Stimulated activated CD4-positive, alpha-beta T cell treated with anti-CD3 and anti-CD28 coated beads, Interleukin-15, amount 100 ng/mL, for 1 hour (primary cell): ENCODE measurements at places on chromosomes 7 and 10.

DNA sequence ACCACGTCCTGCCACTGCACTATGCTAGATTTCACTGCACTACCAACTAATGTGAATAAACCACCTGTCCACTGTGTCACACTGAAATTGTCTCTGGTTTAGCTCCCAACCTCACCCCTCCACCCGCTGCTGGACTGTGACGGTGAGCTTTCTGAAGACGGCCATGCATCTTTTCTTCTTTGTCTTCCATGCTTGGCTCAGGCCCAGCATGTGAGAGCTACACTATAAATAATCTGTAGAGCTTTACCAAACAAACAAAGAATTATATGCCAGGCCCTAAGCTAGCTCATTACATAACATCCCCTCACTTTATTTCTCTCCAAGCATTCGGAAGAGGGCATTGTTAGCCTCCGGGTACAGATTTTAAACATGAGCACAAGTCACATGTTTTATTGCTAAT lies 633.2 kb downstream of the TNS3 start:
- DNase-seq: no peak

- no peak for DNase-seq
Measured at GRCh38 chr10:43921881-43922280, 273.2 kb upstream of the ZNF32 start.

DNA sequence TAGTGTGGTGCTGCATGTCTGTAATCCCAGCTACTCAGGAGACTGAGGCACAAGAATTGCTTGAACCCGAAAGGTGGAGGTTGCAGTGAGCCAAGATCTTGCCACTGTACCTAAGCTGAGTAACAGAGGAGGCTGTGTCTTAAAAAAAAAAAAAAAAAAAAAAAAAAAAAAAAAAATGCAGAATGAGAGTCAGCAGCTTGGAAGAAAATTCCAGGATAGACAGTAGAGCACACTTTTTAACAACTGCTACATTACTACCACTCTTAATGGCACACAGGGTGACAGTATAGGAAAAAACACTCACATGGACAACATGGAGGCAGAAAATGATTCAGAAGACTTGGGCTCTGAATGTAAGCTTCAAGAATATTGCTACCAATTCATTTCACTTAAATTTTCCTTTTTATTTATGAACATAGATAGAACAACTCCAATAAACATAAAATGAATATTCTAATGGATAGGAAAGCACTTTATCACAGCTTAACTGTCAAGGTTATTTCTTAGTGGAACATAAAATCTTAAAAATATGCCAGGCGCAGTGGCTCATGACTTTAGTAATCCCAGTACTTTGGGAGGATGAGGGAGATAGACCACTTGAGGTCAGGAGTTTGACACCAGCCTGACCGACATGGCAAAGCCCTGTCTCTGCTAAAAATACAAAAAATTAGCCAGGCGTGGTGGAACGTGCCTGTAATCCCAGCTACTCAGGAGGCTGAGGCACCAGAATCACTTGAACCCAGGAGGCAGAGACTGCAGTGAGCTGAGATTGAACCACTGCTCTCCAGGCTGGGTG lies 31.5 kb downstream of the CHCHD3 start:
- no peak for DNase-seq

- no peak for DNase-seq
Measured at GRCh38 chr7:155265144-155265543, 32.5 kb upstream of the INSIG1 start.

DNA sequence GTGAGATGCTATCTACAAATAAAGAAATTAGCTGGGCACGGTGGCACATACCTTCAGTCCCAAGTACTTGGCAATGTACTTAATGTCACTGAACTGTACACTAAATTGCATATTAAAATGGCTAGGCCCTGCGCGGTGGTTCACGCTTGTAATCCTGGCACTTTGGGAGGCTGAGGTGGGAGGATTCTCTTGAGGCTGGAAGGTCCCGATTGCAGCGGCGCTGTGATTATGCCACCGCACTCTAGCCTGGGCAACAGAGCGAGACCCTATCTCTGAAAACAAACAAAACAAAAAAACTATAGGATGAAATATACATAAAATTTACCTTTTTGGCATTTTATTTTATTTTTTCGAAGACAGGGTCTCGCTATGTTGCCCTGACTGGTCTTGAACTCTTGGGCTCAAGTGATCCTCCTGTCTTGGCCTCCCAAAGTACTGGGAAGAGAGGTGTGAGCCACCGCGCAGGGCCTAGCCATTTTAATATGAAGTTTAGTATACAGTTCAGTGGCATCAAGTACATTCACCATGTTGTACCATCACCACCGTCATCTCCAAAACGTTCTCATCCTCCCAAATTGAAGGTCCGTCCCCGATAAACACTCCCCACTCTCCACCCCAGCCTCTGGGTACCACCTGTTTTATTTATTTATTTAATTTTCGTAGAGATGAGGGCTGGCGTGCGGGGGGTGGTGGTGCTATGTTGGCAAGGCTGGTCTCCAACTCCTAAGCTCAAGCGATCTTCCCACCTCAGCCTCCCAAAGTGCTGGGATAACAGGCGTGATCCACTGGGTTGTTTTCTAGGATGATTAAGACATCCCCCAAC lies 1.3 kb upstream of the EIF3B start:
- no peak for DNase-seq

GRCh38 chr10:47077386-47077785 lies 166.2 kb downstream of the PTPN20 start:
- no peak for DNase-seq

GRCh38 chr10:77207828-77208185 lies 429.8 kb downstream of the KCNMA1 start:
- no peak for DNase-seq

GRCh38 chr7:23925088-23925487 lies 215.1 kb downstream of the STK31 start:
- DNase-seq: no peak

DNA sequence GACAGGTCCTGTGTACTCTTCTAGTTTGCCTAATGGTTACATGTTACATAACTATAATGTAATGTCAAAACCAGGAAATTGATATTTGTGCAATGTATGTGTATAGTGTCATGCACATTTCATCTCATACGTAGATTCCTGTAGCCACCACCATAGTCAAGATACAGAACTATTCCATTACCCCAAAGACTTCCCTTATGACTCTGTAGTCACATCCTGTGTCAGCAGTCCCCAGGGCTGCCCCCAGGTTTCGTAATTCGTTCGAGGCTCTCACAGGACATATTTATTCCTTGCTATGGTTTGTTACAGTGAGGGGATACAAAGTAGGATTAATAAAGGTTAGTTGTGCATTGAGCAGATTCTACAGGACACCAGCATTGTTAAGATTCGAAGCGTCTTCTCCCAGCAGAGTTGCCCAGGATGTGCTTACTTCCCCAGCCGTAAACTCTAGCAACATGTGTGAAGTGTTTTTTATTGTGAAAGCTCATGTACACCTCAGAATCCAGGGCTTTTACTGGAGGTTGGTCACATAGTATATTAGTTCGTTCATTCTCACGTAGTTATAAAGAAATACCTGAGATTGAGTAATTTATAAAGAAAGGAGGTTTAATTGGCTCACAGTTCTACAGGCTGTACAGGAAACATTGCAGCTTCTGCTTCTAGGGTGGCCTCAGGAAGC lies 18.6 kb downstream of the RABGEF1 start:
- DNase-seq: no peak

DNA sequence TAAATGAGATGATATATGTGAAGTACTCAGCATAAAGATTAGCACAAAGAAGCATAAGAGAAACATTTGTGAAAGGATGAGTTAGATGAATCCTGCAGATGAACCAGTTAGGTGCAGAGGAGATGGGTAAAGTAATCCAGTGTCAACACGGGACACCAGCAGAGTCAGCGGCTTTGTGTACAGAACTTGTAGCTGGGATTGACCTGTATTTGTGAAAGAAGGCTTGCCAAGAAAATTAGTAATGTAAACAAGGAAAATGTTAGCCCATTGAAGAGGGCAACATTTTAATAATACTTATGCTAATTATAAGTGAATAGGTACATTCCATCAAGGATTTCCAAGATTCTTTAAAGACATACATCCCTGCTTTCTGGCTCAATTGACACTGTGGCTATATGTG lies 255.7 kb downstream of the PTEN start:
- no peak for DNase-seq

DNA sequence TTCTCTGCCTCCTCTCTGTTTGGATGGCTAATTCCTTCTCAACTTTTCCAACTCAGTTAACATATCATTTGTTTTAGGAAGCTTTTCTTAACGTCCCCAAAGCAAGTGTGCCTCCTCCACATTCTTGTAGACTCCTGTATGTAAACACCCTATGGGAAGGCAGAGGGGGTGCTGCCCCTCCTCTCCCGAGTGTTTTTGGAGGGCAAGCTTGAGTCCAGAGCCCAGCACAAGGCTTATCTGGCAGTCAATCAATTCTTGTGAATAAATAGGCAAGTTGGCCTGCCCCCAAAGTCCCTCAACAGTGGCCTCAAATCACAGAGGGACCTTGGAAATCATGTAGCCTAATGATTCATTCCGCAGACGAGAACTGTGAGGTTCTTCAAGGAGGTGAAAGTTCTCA lies 305.6 kb downstream of the RPS24 start:
- DNase-seq: no peak

DNA sequence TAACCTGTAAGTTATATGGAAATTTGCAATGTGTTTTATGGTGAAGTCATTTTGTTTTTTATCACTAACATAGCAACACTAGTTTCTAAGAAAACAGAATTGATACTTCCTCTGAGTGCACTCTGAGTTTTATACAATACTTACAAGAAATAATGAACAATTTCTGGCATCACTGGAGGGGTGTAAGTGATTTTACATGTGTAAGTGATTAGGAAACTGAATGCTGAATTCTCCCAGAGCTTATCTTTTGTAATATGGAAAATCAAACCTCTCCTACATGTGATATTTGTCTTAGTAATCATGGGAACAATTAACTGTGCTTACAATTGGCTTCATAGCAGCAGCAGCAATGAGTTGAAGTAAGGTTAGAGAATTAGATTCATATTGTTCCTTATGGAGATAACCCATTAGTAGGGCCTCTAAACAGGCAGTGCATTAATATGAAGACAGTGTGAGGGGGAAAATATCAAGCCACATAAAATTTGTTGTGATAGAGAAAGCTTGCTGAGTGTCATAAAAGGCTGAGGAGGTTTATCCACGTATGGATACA lies 37.4 kb downstream of the SEMA3C start:
- no peak for DNase-seq

- DNase-seq: no peak
Measured at GRCh38 chr10:119457966-119458766, 84.4 kb downstream of the RGS10 start.

- no peak for DNase-seq
Measured at GRCh38 chr10:79496896-79497295, 15.4 kb upstream of the EIF5AL1 start.

- DNase-seq: no peak
Measured at GRCh38 chr7:120023494-120024167, 249.3 kb upstream of the KCND2 start.

DNA sequence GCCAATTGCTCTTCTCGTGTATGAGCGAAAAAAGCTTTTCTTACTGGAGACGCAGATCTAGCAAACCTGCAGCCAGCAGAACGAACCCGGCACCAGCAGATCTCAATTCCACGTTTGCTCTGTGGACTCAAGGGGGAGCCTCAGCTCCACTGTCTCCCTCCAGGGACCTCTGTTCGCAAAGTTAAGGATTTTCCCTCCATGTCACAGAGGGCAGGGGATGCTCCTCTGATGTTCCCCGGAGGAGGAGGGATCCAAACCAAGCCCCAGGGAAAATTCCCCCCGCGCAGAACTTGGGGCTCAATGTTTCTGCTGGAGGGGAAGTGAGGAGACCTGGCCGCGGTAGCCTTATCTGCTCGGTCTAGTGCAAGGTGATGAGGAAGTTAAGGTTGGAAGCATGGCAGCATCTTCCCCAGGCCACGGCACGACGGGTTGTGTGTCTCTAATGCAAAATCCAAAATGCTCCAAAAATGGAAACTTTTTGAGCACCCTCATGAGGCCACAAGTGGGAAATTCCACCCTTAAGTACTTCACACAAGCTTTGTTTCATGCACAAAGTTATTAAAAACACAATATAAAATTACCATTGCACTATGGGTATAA lies 9.0 kb downstream of the IQCE start:
- no peak for DNase-seq

DNA sequence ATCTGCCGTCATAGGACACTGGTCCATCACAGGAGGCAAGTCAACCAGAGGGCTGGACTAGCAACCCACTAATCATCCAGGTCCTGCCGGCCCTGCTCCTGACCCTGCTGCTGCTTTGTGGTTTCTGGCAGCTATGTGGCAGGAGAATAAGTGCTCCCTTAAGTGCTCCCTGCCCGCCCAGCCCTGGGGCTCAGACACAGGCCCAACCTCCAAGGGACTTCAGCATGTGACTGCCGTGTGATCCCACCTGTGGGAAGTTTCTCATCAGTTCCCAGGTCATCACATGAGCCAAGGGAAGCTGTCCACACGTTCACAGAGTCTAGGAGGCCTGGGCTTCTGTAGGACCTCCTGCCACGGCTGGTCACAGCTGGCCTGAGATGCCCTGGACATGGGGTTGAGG lies 34.2 kb upstream of the ZNF488 start:
- DNase-seq: no peak
